ENCODE measurements at places on chromosomes 3 and 15.

DNA sequence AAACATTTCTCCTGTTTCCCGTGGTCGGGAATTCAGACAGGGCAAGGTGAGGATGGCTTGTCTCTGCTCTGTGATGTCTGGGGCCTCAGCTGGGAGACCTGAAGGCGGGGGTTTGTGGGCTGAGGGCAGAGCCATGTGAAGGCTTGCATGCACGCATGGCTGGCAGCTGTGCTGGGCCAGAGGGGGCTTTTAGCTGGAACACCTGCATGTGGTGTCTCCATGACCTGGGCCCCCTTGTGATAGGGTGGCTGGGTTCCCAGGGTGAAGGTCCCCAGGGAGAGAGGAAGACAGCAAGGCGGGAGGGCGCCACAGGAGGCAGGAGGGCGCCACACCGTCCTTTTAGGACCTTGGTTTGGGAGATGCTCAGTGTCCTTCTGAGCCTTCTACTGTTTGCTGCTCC is 101.6 kb upstream of the PRR23E start:
- no peak for DNase-seq

DNA sequence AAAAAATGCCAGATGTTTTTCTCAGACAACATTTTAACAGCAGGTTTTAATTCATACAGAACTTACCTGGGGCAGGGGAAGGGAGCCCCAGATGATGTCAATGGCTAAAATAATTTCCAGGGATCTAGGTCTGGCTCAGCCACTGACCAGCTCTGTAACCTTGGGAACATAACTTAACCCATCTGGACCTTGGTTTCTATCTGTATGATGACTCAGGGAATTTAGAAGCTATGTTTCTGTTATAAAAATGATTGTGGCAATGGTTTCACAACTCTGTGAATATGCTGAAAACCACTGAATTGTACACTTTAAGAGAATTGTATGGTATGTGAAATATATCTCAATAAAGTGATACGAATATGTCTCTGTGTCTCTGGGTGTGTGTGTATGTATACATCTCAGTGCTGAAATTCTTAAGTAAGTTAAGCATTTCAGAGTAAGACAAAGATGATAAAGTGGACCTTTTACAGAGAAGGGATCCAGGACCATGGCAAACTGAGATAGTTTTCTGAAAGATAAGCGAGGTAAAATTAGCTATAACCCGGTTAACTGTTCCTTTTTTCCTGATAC is 2.9 kb downstream of the SH3GL3 start:
- no peak for DNase-seq

GRCh38 chr15:75749820-75750219 is 37.2 kb upstream of the CSPG4 start:
- DNase-seq: no peak

GRCh38 chr3:78993375-78993774 is 774.4 kb downstream of the ROBO1 start:
- DNase-seq: no peak

DNA sequence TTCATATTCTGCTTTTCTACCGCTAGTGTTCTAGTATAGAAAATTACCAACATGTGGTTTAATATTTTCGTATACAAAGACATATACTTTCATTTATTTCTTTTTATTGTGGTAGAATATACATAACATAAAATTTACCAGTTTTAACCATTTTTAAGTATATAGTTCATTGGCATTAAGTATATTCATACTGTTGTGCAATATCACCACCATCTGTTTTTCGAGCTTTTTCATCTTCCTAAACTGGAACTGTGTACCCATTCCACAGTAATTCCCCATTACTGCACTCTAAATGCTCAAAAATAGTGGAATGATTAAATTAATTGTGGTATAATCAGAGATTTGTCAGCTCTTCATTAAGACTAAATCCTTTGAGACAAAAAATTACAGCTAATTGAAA is 62.9 kb downstream of the ECT2 start:
- no peak for DNase-seq

GRCh38 chr3:174168026-174168425 is 691.1 kb upstream of the NAALADL2 start:
- DNase-seq: no peak

GRCh38 chr3:157082305-157082982 is 77.5 kb downstream of the CCNL1 start:
- DNase-seq: no peak

DNA sequence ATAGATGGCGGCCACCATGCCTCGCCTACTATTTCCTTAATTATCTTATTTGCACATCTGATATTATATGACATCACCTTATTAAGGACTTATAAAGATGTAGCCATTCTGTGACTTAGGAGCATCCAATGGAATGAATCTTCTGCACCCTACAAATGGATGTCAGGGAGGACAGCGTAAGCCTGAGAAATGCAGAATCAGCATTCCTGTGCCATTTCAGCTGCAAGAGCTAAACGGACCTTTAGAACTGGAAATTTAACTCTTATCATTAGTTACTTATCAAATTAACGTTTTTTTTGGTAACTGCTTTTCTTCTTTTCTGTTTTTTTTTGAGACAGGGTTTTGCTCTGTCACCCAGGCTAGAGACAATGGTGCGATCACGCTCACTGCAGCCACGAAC is 65.6 kb downstream of the LMLN start:
- no peak for DNase-seq

DNA sequence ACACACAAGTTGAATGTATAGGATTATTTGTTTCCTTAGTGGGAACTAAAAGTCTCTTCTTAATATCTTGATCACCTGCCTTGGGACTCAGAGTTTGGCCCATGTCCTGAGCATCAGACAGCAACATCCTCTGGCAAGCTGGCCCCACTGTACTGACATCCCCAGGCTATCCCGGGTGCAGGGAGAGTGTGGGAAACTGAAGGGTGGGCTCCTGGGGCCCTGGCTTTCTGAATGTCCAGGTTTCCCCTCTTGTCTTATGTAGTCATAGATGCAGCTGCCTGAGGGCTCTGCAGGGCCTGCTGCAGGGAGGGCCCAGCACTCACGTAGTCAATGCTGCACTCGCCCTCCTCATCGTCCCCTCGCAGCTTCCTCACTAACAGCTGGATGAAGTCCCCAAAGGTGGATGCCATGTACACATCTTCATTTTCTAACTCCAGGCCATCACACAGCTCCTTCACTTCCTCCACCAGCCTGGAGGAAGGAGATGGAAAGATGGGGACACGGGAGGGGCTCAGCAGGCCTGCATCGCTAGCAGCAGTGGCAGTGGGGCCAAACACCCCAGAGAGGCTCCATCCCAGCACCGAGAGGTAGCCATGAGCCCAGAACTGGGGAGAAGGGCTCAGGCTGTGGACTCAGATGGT is 42.8 kb downstream of the ALDH1L1 start:
- no peak for DNase-seq

DNA sequence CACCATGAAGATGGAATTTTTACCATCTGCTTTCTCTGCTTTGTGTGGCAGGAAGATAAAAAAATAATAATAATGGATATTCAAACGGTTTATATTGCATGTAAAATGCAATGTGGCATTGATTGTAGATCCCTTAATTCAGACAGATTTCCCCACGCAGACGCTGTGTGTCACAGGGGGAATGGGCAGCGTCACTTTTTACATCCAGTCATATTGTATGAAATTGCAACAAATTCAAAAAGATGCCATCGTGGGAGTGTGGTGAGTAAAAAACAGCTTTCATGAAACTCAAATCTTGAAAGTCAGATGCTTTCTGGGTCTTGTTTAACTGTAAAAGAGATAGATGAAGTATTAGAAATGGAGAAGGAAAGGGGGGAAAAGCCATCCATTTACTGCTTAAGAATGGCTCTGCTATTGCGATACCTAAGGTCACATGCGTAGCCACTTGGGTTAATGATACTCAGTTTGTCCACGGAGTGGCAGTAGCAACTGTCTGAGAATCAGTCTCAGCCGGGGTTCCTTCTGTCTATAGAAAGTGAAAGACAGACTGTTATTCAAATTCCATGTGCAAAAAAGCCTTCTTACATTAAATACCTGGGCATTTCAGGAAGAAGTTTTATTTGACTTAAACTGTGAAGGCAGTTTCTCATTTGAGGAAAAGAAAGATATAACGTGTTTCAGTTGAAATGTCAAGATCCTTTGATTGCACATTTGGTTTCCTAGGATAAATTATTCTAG is 28.5 kb downstream of the BTD start:
- peak; percentile 34 for DNase-seq

DNA sequence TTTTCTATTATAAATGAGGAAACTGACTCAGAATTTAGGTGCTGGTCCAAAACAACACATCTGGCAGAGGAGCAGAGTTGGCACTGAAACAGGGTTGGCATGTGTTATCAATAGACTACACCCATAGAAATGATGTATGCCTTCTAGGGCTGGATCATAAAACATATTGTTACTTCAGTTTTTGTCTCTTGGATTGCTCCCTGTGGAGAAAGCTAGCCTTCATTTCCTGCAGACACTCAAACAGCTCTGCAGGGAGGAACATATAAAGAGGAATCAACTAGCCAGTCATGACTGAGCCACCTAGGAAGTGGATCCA is 507 bp upstream of the MRPL3 start:
- DNase-seq: no peak

DNA sequence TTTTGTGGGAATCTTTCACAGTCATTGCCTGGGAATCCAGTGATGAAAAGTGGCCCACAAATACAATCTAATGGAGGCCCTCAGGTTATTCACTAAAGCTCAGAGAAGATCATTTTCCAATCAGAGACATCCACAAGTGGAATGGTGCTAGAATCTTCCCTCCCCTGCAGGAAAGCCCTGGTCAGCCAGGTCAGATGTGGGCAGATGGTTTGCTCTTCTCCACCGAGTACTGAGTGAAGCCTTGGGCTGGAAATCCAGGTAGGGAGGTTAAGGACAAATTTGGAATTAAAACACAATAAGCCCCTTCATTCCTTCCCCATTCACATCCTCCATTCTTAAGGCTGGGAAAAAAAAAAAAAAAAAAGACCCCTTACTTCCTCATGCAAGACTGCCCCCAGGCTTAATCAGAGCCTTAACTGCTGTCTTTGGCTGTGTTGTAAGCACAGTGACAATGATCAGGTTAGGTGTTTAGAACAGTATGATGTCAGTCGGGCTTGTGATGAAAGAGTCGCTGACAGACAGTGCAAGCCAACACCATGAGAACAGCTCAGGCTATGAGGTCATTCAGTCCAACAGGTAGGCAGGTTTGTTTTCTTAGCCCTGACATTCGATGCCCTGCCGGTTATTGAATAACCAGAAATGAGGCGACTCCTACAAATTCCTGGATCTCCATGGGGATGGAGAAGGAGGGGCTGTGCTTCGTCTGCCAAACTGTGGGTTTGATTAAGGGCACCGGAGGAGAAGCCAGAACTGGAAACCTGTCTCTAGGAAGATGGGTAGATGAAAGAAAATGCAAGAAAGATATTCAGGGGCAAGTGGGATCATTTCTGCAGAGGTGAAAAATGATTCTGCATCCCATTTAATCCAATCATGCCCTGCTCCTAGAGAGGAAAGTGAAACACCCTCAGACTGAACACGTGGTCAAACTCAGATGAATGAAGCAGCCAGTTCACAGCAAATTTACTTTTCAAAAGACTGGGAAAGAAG is 23.5 kb upstream of the HES1 start:
- DNase-seq: no peak

DNA sequence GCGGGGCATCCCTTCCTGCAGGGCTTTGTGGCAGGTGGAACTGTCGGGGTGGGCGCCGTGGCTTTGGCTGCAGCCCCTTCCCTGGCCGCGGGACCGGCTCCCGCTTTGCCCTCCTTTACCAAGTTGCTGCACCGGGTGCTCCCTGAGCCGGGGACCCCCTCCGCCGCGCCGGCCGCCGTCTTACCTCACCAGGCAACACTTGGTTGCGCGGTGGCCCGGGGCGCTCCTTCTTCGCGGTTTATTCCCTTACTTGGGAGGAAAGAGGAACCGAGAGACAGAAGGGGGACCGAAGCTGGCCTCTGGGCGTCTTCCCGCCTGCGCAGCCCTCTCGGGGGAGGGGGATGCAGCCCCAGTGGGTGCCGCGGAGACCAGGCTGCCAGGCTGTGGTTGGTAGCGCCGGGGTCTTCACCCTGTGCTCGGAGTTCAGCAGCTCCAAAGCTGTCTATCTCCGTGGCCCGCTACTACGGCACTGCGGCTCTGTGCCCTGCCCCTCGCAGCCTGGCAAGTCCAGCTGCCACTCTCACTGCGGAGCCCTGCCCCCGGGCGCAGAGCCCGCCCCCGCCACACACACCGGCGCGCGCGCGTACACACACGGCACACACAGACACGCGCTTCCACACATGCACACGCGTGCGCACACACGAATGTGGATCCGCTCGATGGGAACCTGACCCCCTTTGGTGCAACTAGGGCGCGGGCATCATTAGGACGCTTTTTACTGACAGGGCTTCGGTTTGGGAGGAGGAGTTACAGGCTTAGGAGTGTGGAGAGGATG is at the start of gene DGKG:
Gene DGKG (minus strand): TSS at position 473 of the 775 bp plus-strand sequence. CDS start 41,775 bp downstream, outside the sequence.
- no peak for DNase-seq

- DNase-seq: no peak
These were observed 38.2 kb upstream of the PLCL2 start for GRCh38 chr3:16846373-16847080.

- no peak for DNase-seq
These were observed 11.2 kb upstream of the TXNRD3 start for GRCh38 chr3:126665959-126666657.

GRCh38 chr3:194339840-194340239 is 11.3 kb downstream of the CPN2 start:
- DNase-seq: no peak

DNA sequence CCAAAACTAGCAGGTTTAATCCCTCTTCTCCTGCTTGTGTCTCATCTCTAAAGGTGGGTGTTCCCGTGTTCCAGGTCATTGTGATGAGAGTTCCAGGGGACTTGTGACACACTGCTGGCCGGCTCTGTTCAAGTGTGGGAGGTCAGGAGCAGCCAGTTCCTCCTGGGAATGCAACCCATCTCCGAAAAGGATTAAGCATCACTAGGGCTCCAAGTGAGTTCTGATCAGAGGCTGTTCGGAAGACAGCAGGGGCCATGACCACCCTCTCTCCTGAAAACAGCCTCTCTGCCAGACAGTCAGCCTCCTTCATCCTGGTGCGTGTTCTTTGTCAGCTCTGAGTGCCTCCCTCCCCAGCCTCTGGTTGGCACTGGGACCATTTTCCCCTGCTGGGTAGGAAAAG is at the start of gene TBC1D21:
Gene TBC1D21 (plus strand): TSS at position 109 of the 400 bp plus-strand sequence. CDS start 146 bp downstream, at position 255.
- no peak for DNase-seq

- no peak for DNase-seq
These were observed 93.8 kb downstream of the FHIT start for GRCh38 chr3:61157414-61157813.

DNA sequence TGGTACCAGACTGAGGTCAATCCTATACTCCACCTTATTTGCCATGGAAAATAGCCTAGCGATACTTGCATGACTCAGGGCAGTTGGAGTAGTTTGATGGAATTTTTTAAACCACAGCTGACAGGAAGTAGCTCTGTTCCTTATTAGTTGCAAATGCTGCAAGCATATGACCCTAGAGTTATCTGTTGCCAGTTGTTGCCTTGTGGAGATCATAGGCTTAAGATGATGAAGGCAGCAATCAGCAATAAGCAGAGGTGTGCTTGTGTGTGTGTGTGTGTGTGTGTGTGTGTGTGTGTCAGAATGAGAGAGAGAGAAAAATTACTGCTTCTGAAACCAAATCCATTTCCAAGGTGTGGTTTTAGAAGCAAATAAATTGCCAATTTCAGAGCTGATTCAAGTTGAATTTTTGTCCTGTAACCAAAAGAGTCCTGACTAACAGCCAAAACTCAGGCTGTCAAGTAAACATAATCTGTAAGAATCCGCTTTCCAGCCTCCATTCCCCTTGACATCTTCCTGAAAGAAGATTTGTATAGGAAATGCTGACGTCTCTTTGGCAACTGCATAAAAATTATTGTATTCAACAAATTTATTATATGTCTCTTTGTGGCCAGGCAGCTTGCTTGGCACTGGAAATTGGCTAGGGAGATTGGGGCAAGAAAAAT is 141.2 kb downstream of the SERPINI1 start:
- no peak for DNase-seq
